ENCODE measurements at places on chromosomes 2 and 18.

- no peak for DNase-seq
Observed at GRCh38 chr18:57533868-57534510, 52.5 kb downstream of the FECH start.

DNA sequence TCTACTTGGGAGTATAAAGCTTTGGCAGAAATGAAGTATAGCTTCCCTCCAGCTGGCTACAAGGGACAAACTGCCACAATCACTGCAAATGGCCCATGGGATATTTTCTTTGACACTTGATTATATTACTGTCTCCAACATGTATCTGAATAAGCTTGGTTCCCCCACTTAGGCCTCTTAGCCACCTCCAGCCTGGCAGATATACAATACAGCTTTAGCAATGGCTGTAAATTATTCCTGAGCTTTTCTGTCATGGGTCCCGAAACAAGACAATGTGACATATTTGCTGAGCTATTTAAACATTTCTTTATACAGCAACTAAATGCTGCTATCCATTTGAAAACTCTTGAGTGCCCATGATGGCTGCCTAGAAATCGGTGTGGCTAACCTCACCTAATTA is 406.2 kb downstream of the SUCLG1 start:
- no peak for DNase-seq

GRCh38 chr2:70793450-70793849 is 3.0 kb upstream of the FIGLA start:
- no peak for DNase-seq

DNA sequence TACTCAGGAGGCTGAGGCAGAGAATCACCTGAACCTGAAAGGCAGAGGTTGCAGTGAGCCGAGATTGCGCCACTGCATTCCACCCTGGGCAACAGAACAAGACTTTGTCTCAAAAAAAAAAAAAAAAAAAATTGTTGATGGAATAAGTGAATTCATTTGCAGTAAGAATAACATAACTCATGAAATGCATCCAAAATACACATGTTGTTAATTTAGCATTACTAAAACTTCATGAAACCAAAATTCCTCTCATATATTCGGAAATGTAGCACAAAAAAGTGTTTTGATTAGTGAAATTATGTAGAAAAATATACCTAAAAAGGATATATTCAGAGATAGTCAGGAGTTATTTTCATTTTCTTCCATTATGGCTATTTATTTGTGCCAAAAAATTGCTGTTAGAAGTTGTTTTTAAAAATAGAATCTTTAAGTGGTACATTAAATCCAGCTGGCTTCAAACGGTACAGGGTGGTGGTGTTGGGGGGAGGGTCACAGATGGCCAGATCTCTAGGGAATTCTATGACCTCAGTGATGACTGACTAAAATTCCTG is 78.2 kb upstream of the UGP2 start:
- DNase-seq, result no peak

DNA sequence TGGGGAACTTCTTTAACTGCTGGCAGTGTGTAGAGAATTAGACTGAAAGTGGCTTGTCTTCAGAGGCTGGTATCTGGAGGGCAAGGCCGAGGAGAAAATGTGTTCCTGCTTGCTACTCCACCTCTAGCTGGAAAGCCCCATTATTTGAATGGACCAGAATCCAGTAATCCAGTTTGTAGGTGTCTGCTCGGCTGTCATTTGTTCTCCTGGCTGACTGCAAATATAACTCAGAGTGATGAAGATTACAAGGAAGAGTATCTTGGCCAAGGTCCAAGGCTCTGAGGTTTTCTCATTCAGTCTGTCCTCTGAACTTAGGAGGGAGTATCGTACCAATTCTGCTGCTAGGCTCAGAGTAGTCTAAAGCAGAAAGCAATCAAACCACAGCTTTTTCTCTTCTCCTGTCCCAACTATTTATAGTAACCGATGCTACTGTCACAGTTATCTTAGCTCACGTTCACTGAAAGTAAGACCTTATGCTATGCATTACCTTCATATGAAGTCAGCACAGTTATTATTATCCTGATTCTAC is 228.6 kb downstream of the SETBP1 start:
- no peak for DNase-seq

DNA sequence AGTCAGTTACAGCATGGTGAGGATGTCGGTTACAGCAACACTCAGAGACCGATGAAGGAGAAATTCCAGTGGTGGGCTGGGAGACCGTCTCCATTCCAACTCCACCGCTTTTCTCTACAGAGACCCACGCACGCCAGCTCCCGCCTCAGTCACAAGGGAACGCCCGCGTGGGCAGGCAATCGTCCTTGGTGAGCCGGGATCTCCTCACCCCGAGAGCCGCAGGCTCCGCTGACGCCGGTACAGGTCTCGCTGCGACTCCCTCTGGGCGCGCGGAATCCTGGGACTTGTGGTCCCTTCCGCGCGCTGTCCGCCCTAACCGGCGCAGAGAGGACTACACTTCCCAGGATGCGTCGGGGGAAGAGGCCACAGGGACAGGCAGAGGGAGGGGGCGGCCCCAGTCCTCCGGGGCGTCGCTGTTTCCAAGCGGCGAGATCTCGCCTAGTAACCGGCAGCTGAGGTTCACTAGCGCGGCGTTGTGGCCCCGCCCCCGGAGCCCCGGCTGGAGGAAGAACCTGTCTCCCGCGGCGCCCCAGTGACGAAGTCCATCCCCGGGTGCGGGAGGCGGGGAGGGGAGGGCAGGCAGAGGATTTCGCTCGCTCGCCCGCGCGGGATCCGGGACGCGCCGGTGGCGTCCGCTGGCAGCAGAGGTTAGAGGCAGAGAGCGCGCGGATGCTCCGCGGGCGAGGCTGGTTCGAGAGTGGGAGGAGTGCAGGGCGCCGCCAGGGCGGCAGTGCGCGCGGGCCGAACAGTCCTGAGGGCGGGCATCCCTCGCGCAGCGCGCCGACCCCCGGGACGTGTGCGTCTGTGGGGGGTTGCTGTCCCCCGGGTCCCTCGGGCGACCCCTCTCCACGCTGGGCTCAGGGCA is at the start of gene EML6:
TSS of gene EML6 (plus strand) at position 532 of the 865 bp plus-strand sequence. CDS start 1,400 bp downstream, outside the sequence.
- DNase-seq, result peak; percentile 96

- DNase-seq, result no peak
Observed at GRCh38 chr2:97858442-97858841, 137.3 kb downstream of the TMEM131 start.

DNA sequence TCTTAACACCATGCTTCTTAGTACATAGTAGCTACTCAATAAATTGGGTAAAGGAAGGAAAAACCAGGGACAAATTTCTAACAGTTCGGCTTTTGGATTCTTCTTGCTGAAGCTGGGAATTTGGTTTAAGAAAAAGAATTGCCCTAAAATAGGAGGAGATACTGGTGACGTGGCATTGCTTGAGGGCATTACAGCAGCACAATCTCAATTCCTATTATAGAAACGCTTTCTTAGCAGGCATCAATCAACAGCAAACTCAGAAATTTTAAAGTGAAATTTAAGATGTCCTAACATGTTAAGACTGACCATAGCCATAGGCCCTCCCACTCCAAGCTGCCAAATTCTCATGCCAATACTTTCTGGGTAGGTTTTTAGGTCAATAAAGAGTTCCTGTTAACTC is 169.5 kb downstream of the SRBD1 start:
- no peak for DNase-seq

GRCh38 chr2:174023591-174024523 is 58.7 kb upstream of the SP3 start:
- no peak for DNase-seq

DNA sequence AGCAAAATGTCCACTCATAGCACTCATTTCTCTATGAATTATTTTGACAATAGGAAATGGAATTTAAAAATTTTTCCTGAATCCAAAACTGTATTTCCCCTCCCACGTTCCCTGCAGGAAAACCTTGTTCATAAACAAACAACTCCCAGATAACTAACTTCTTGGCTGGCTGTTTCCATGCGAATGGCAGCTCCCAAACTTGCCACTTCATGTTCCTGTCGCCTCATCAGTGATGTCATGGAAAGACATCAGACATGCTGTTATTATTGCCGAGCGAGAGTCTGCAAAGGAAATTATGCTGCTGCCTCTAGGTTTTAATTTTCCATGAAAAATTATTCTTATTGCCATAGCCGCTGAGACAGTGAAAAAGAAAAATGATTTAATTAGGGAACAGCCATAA is 117.0 kb upstream of the RIOK3 start:
- no peak for DNase-seq

- DNase-seq, result no peak
Observed at GRCh38 chr2:166031054-166031453, 77.5 kb upstream of the TTC21B start.

GRCh38 chr2:222651718-222652418 is 4.0 kb downstream of the FARSB start:
- no peak for DNase-seq

DNA sequence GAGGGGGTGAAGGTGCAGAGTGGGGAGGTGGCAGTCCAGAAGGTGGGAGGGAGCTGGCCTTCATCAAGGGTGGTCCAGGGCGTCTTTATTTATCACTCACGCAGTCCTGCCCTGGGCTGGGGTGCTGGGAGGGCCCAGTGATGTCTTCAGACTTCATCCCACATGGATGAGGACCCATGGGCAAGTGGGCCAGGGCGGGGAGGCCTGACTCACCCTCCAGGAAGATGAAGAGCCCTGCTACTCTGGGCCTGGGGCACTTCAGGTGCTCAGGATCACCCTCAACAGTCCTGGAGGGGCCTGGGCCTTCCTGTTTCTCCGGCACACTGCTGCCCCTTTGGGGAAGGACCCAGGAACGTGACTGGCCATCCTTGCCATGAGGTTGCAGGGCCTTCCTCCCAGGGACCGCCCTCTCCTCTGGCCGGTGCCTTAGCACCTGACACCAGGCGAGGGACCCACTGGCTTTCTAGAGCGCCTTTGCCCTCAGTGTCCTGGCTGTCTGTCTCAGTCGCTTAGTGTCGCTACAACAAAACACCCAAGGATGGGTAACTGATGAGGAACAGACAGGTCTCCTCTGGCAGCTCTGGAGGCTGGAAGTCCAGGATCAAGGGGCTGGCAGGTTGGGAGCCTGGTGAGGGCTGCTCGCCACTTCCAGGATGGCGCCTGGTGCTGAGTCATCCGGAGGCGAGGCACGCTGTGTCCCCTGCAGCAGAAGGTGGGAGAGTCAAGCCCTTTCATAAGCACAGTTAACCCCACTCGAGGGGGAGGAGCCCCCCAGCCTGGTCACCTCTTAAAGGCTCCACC is 57.8 kb upstream of the HS6ST1 start:
- DNase-seq, result no peak

DNA sequence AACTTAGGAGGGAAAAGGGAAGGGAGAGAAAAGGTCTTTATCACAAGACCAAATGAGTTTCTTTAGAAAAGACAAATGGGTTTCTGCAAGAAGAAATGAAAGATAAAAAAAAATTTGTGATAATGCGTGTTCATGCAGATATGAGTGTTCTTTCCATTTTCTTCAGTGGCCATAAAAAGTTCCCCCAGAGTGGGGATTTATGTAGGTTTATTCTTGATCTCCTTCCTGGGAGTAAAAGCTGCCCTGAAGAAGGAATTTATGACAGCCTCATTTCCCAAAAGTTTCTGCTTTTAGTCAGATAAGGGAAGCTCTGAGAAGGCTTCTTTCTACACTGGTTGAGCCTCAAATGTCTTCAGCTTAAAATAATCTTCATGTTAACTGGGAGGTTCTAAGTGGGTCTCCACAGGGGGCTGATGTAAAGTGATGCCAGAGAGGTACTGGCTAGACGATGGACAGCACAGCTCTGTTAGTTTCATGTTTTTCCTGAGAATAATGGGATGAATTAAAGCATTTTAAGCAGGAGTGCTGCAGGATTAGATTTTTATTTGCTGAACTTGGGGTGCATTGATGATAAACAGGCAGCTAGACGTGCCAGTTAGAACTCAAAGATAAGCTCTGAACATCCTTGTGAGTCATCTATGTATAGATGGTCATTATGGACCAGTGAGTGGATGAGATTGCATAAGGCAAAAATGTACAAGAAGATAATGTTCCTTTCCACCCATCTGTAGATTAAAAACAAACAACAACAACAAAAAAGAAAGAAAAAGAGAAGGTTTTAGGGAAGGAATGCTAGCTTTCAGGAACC is 99.4 kb upstream of the MSH2 start:
- no peak for DNase-seq

DNA sequence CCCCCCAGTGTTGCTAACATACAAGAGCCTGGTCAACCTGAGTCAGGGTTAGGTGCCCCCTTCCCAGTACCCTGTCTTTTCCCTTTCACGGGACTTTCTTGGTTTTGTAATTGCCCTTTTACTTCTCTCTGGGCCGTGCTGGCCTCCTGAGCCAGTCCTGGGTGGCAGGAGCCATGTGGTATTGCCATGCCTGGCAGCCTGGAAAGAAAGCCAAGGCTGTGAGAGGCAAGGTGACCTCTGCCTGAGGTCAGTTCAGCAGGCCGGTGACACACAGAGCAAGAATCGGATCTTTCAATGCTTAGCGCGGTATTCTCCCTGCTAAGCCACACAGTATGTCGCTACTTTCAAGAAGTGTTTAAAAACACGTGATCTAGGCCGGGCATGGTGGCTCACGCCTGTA is 52.3 kb downstream of the C18orf63 start:
- no peak for DNase-seq

DNA sequence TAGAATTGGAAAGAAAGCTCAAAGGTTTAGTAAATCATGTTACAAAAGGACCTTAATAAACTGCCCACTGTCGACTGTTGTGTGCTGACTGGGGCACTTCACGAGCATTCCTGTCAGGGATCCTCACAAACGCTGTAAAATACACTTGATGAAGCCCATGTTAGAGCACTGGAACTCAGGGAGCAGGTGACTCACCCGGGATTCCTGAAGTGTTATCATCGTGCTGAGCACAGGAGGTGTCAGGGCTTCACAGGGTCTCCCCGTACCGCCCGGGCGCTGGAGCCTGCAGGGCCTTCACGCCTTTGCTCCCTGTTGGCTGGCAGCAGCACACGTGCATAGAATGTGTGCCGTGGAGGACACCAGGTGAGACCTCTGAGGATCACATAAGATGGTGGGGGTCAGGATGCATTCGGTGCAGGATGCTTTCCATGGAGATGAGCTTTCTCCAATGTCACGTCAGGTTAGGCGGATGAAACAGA is 187.3 kb downstream of the SNTG2 start:
- DNase-seq, result no peak

DNA sequence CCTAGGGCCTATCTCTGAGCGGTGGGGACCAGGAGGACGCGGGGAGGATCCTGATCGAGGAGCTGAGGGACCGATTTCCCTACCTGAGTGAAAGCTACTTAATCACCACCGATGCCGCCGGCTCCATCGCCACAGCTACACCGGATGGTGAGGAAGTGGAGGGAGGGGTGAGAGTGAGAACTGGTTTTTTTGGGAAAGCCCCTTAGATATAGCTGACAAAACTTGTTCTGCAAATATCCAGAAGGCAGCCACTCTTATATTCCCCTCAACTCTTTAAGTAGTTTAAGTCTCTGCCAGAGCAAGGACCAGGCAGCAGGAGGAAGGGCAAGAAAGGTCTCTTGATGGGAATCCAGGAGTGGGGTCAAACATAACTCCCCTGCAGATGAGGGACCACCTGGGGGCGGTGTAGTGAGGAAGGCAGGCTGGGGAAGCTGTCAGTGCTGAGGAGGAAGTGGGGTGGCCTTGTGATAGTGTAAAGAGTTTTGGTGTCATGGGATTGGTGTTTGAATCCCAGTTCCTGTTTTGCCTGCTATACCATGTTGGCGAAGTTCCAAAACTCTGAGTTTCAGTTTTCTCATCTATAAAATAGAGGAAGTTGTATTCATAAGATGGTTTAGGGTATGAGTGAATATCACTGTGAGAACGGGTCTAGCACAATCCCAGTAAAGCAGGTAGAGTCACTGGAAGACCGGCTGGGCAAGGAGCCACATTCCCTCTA is 3.4 kb downstream of the NAGK start:
- DNase-seq, result peak; percentile 26

All from activated CD8-positive, alpha-beta memory T cell treated with anti-CD3 and anti-CD28 coated beads for 4 hours (primary cell).